ENCODE measurements at places on chromosomes 4 and X.

DNA sequence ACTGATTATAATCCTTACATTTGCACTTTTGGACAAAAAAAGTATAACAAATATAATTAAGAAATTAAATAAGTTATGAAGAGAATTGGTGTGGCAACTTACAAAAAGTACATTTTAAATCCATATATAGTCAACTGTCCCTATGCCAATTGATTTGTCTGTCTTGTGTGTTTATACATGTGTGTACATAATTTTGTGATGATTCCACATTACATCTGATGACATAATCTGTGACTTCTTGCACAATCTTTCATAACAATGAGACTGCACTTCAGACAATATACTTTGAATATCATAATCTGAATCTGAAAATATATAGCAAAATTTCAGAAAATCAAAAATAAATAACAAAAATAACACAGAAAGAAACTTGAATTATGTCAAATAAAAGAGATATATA lies 953.4 kb downstream of the FAT4 start:
- no peak for DNase-seq

DNA sequence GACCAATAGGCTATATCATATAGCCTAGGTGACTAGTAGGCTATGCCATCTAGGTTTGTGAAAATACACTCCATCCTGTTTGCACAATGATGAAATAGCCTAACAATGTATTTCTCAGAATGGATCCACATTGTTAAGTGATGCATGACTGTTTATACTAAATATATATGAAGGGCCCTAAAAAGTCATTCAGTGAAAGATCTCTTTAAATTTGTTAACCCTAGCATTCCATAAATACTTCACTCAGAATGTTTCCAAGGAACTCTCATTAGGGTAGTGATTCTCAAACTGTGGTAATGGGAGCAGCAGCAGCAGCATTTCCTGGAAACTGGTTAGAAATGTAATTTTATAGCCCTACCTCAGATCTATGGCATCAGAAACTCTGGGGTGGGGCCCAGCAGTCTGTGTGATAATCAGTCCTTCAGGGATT lies 74.9 kb downstream of the PRRG1 start:
- no peak for DNase-seq

- no peak for DNase-seq
Measured at GRCh38 chr4:147840838-147841738, 109.2 kb downstream of the ARHGAP10 start.

DNA sequence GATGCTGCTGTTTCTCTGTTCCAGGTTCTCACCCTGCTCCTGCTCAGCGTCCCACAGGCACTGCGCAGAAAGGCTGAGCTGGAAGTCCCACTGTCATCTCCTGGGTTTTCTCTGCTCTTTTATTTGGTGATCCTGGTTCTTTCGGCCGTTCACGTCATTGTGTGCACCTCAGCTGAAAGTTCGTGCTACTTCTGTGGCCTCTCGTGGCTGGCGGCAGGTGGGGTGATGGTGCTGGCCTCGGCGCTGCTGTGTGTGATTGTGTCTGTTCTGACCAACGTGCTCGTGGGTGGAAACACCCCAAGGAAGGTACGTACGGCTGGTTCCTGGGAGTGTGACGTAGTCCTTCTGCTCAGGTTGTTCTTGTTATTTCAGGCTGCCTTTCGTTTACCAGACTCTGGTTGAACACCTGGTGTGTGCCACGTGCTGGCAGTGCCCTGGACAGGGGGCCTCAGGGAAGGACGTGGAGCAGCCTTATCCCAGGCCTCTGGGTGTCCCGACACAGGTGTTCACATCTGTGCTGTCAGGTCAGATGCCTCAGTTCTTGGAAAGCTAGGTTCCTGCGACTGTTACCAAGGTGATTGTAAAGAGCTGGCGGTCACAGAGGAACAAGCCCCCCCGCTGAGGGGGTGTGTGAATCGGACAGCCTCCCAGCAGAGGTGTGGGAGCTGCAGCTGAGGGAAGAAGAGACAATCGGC lies 22.8 kb downstream of the PIGG start:
- no peak for DNase-seq

DNA sequence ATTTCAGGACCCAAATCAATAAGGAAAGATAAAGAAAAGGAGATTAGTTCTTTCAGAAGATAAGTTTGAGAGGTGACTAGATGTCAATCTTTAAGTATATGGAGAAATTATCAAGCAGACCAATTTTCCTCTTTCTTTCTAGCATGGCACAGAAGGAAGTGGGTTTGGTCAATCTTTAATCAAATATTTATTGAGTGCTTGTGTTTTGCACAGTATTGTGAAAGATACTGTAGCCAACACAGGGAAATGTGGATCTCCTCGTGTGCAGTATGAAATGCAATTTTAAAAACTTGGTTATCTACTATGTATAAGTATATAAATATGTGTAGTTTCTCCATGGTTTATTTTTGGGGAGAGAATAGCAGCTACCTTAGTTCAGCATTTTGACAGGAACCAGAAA lies 655.2 kb downstream of the RAPGEF2 start:
- DNase-seq, result no peak

DNA sequence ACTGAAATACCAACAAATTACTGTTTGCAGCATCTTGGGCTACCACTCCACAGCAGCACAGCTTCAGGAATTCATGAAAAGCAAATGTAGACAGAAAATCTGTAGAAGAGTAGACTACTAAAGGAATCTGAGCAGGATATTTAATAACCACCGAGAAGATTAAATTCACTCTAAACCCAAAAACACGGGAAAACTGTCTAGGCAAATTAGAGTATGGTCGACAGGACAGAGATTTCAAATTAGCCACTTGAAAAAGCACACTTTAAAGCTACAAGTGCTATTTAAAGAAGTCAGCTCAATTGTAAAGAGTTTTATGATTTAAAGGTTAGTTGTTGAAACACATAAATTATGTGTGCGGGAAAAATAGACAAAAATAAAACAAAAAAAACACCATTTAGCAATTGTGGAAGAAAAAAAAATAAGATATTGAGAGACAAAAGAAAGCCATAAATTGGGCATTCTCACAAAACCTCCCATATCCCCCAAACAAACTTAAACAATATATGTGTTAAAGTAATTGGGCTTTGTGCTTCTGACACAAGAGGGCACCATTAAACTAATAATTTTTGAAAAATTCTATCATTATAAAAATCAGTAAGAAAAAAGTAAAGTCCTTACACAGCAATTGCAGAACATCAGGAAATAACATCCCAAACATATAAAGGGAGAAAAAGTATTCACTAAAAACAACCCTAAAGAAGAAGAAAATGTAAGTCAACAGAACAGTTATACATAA lies 880.8 kb downstream of the TECRL start:
- no peak for DNase-seq

DNA sequence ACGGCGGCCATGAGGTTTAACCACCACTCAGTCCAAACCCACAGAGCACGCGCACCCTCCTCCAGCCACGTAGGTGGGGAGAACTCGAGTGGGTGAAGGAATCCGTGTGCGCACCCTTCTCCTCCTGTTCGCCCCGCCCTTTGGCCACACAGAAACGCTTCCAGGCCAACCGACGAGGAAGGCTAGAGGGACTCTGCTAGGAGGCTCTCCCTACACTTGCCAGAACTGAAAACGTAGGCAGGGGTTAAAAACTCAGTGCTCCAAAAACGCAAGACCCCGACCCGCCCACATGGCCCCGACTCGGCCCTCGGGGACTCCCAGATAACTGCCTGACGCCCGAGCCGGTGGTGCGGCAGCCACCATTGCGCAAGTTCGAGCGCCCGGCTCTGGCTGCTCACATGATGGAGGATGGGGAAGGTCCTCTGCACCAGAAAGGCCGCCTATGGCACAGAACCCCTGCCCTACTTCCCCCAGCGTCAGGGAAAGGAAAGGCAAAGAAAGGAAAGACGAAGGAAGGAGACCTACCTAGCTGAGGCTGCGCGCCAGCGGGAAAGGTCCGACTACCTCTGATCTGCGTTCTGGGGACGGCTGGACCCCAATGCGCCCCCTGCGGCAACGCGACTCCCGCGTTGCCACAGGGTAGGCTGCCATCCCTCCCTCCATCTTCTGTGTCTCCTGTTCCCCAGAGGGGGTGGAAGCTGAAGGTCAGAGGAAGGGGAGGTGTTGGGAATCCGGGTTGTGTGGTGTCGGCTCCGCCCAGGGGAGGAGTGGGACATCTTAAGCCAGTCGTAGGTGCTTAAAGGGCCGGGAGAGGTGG lies 201.9 kb upstream of the AGTR2 start:
- DNase-seq, result no peak

GRCh38 chr4:54386693-54387092 lies 157.6 kb downstream of the PDGFRA start:
- no peak for DNase-seq

GRCh38 chr4:71709961-71710360 lies 73.9 kb downstream of the GC start:
- no peak for DNase-seq

DNA sequence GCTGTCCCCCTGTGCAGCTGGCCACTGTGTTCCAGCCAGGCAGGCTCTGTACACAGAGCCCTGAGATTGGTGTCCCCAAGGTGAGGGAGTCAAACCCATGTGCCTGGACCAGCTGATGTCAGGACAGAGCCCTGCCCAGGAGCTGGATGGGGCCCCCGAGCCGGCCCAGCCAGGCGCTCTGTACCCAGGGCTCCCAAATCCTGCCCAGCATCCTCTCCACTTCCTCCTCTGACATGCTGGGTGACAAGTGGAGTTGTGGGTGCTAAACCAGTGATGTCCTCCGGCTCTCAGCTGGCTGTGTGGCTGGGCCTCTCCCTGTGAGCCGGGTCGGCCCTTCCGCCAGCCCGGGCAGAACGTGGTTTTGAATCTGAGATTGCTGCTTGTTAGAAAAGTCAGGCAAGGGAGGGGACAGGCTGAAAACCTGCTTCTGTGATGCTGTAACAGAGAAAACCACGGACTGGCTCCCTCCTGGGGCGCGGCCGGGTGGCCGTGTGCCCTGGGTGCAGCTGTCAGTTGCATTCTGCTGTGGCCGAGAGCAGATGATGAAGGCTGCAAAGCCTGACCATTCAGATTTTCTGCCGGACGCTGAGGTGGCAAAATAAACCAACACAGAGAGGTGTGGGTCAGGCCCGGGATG lies 7.9 kb upstream of the CPLX1 start:
- no peak for DNase-seq

DNA sequence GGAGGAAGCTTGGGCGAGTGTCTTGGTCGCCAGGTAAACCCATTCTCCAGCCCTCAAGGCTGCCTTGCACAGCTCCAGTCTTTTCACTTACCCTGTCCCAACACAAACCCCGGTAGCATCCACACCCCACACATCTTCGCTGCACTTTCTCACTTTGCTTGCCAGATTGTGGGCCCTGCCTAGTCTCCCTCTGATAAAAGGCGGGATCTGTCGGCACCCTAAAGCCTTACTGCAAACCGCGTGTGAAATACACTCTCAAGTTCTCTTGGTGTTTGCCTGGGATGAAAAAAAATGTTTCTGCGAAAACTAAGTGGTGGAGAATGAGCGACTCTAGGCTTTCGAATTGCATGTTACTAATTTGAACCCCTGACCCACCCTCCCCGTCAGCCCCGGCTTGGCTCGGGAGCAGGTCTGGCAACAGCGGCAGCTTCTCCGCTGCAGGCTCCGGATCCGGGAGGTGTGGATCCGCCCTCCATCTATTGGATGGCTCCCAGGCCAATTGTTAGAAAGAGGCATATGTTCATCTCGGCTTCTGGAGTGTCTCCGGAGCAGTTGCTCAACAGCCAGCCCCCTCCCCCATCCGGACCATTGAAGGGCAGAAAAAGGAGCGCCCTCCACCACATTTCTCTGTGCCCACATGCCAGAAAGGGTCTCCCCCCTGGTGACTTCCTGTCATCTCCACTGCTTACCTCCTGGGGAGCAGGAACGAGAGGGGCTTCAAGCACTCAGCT lies 3.0 kb upstream of the CITED1 start:
- DNase-seq, result no peak

- DNase-seq, result no peak
Measured at GRCh38 chrX:97556359-97556758, 672.7 kb downstream of the RPA4 start.

- DNase-seq, result no peak
Measured at GRCh38 chr4:78414116-78414515, 137.5 kb upstream of the ANXA3 start.

- DNase-seq, result no peak
Measured at GRCh38 chr4:169540774-169541173, 71.6 kb downstream of the NEK1 start.

GRCh38 chr4:182134261-182134660 lies 108.9 kb upstream of the TENM3 start:
- no peak for DNase-seq

- no peak for DNase-seq
Measured at GRCh38 chr4:150476776-150477175, 105.2 kb upstream of the MAB21L2 start.

- DNase-seq, result no peak
Measured at GRCh38 chrX:119728487-119728886, 29.9 kb upstream of the SOWAHD start.

DNA sequence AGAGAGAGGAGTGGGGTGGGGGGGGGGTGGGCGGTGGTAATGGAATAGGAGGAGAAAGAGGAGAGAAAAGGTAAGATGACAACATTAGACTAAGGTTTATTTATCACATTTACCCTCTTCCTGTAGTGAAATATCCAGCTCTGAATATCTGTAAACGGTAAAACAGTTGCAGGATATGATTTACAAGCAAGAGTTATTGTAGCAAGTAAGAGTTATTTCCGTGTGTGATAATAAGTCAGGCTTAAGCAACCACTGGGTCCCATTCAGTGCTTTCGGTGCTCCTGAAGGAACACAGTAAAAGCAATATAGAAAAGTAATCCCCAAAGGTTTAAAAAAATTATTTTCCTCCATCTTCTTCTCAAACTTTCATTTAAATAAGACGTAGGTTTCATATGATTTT lies 103.6 kb downstream of the MANBA start:
- no peak for DNase-seq

- no peak for DNase-seq
Measured at GRCh38 chr4:23922541-23923111, 32.8 kb upstream of the PPARGC1A start.

DNA sequence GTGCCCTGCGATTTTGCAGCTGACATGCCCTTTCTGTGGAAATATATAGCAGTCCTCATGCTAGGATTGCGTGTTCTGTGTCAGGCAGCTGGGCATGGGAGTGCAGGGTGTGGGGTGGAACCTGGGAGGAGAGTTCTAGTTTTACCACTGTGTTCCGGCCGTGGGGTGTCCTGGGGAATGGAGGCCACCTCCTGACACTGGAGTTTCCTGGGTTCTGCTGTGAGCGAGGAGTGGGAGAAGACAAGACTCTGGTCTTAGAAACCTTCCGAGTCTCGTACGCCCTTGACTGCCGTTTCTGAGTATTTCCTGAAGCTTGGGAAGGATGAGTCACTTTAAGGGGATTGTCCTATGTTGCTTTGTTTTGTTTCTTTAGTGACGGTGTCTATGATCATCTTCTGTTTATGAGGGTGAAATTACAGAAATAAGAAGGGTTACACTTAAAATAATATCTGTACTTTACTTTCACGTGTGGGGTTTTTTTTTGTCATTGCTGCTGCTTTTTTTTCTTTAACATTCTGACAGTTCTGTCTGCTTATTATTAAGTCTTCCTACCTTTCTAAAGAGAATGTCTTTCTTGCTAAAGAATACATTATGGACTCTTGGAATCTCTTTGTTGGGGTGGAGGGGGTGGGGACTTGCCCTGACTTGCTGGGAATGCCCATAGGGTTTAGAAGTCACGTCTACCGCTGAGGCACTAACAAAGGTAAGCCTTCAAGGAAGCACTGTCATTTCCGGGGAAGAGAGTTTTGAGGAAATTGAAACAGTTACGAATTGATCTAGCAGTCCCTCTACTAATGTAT lies 19.1 kb downstream of the CD99 start:
- no peak for DNase-seq
